ENCODE measurements at places on chromosomes 4 and X.
A peak's percentile ranks its signal among the peaks of the same experiment; 100 is the strongest.

GRCh38 chr4:3701271-3701734, 64.9 kb upstream of the ADRA2C start:
- DNase-seq: no peak

GRCh38 chr4:19924761-19925160, 326.9 kb upstream of the SLIT2 start:
- no peak for DNase-seq

GRCh38 chr4:76278583-76278982, 27.1 kb downstream of the FAM47E start:
- DNase-seq: no peak

DNA sequence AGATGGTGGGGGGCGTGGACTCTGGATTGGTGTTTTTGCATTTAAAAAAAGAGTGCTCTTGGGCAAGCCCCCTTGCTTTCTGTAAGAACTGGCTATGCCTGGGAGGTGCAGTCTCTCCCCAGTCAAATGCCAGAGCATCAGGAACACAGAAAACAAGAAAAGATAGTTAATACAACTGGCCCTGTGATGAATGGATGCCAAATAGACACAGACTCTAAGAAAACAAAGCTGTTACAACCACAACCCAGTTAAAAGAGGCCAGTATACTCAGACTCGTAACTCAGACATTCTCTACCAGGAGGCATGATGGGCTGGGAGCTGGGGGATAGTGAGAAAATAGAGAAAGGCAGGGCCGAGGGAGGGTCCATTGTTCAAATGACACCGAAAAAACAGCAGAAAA, 32.5 kb upstream of the C1QTNF7 start:
- no peak for DNase-seq

GRCh38 chr4:25252230-25253070, 18.6 kb downstream of the PI4K2B start:
- DNase-seq: no peak

DNA sequence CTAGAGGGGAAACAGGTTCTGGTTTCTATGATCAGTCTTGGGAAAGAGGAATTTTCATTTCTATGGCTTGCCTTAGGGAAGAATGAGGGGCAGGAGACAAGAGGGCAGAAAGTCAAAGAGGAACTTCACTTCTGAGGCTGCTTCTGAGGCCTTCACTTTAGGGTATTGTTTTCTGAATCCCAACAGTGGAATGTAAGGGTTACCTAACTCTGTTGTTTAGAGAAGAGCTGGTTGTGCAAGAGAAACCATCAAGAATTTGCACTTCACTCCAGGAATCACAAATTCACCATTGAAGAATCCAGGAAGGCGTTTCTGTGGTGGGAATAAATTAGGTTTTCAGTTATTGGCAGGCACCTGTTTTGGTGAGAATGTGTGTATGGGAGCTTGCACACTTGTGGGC, 126.7 kb upstream of the AMOT start:
- no peak for DNase-seq

GRCh38 chrX:85037114-85037513, 33.4 kb downstream of the APOOL start:
- DNase-seq: no peak

DNA sequence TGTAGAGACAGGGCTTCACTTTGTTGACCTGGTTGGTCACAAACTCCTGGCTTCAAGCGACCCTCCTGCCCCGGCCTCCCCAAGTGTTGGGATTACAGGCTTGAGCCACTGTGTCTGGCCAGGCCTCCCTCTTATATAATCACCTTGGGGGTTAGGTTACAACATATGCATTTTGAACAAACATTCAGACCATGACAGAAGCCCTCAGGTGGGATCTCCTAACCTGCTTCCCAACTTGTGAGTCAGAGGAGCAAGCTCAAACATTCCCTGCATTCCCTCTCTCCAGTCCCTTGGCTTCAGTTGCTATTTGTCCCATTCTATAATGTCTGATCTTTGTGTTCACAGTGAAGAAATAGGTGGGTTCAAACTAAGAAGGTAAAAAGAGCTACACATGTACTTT, 76.5 kb upstream of the NRK start:
- DNase-seq: no peak

GRCh38 chr4:54077812-54078211, 13.4 kb upstream of the CHIC2 start:
- DNase-seq: no peak

- no peak for DNase-seq
Measured at GRCh38 chr4:186228514-186228894, 1.2 kb downstream of the KLKB1 start.

- no peak for DNase-seq
Measured at GRCh38 chr4:37968747-37969146, 8.5 kb downstream of the PTTG2 start.

GRCh38 chr4:84877051-84877833, 89.2 kb downstream of the WDFY3 start:
- DNase-seq: no peak

DNA sequence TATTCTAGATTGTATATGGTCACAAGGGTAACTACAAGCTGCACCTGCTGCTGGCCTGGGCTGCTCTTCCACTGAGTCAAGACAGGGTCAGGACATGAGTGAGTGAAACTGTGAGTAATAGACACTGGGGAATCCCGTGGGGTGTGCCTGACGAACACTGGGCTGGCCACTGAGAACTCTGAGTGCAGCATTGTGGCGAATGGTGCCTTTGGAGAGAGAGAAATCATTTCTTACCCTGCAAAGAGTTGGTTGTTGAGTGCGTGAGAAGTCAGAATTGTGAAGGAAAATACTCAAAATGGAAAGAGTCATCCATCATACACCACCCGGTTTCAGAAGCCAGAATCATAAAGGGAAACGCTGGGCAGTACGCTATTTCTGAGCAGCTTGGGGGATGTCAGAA, 43.1 kb upstream of the LSM6 start:
- DNase-seq: peak; percentile 40

DNA sequence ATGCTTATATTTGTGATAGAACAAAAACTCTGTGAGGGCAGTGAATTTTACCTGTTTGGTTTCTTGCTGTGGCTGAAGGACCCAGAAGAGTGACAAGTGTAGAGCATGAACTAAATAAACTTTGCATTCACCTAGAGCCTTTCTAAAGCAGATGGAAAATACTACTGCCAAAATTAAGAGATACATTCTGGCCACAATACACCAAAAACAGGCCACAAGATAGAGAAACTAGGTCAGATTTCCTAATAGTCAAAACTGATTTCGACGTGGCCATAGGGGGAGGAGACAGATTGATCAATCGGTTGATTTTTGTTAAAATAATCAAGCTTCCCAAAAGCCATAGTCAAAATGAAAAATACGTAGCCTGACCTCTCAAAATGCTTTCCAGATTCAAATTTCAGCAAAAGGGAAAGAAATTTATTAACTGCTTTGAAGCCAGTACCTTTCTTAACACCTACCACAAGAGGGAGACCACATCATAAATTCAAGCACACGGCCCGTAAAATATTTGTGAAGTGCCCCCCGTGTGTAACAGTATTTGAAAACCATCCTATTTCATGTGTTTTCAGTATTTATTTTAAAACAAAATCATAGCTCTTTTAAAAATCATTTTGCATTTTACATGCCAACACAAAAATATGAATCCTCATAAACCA, 132.4 kb downstream of the CORIN start:
- DNase-seq: no peak

GRCh38 chrX:98409867-98410266, 1526.2 kb downstream of the RPA4 start:
- no peak for DNase-seq

DNA sequence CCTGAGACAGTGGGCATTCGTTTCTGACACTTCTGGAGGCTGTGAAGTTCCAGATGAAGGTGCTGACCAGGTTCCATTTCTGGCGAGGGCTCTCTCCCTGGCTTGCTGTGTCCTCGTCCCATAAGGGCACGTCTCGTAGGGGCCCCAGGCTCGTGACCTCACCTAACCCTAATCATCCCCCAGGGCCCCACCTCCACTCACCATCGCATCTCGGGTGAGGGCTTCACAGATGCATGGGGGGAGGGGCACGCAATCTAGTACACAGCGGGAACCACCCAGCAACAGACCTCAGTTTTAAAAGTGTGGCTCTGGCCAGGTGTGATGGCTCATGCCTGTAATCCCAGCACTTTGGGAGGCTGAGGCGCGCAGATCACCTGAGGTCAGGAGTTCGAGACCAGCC, 22.1 kb downstream of the PDE6B start:
- no peak for DNase-seq

DNA sequence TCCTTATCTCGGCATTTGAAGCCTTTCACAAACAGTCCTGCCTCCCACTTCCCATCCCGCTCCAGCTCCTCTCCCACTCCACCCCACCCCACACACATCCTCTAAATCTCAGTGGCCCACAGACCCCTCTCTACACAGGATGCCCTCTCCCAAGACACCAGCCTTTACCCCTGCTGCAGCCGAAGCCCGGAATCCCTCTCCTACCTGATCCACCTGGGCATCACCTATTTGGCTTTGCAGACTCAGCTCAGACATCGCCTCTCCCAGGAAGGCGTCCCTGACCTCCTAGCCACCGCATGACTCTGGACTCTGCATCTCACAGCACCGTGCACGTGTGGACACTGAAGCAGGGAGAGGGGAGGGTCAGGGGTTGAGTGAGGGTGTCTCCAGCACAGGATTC, 11.5 kb downstream of the PPP2R2C start:
- DNase-seq: no peak

All from activated CD8-positive, alpha-beta memory T cell treated with anti-CD3 and anti-CD28 coated beads for 48 hours (primary cell).